ENCODE measurements at places on chromosomes 2 and 18.

DNA sequence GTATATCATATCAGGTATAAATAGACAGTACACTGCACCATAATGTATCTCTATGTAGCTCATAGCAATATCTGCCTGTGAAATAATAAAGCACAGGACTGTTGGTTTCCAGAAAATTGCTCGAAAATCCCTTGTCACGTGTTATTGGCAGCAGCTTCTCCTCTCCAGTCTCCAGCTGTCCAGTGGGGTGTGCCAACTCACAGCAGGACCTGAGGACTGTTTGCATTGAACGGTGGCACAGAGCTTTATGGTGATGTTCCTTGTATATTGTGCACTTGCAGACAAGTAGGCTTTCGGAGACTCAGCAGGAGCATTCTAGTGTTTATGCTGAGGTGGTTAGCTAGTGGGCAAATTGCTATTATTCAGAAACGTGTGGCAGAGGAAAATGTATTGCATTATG lies 182.2 kb upstream of the ATP5MC3 start:
- no peak for DNase-seq

DNA sequence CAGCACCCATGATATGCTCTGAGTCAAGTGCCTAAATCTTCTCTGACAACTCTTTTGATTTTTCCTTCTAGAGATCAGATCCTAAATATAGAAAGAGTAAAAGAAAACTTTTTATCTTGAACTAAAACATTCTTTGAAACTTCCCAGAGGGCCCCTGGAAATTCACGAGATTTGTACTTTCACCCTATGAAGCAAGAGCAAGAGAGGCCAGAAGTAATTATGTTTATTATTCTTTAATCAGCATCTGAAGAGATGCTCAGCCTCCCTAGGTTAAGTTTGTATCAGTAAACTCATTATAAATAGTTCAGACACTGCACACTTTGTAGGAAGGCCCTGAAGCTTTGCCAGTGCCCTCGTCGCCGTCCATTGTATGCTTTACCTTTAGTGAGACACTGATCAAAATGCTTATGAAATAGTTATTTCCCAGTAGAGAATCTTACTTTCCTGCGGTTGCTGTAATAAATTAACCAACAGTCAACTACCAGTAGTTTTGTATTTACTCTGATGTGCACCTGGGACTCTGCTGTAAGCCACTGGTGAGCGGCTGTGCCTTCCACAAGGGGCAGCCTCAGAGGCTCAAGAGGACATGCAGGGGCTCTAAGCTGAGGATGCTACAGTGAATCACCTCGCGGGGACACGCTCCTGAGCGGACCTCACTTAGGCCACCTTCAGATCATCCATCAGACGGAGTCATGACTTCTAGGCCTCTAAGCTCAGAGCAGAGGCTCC lies 71.9 kb downstream of the BIN1 start:
- no peak for DNase-seq

- DNase-seq, result peak; percentile 56
Observed at GRCh38 chr18:59959073-59959472, 59.3 kb downstream of the PMAIP1 start.

- no peak for DNase-seq
Observed at GRCh38 chr18:13141209-13141608, 77.4 kb upstream of the LDLRAD4 start.

DNA sequence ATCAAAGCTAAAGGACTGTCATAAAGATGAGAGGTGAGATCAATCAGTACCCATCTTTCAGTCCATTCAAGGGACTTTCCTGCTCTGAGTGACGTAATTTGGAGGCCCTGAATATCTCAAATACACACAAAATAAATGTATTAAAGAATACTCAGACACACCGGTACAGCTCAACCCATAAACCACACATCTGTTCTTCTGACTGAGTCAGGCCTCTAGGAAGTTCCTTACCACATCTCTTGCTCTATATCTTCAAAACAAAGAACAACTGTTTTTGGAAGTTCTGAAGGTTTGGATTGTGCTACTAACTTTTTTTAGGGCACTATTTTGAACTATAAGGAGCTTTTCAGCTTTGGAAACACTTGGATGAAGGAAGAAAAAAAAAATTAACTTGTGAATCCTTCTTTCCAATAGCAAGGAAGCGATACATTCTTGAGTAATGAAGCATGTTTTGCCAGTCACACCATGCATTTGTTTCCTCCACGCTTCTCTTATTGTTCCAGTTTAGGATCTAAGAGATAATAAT lies 866.5 kb upstream of the VRK2 start:
- peak; percentile 73 for DNase-seq

DNA sequence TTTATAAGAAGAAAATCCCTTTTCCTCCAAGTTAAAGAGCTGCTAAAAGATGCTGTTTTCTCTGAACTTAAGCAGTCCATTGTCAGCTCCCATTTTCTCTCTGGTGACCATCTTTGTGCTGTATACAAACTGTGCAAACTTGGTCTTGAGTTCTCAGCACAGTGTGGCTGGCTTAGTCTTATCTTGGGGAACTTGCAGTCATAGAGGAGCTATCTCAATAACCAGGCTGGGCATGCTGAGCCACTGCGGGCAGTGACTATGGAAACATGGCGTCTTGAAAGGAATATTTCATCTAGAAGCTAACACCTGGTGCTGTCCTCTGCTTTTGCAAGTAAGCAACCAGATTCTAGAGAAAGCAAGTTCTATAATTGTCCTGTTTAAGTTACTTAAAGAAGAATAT lies 1334.4 kb upstream of the CELF4 start:
- DNase-seq, result no peak

GRCh38 chr2:62452701-62453454 lies 53.1 kb downstream of the TMEM17 start:
- peak; percentile 81 for DNase-seq

DNA sequence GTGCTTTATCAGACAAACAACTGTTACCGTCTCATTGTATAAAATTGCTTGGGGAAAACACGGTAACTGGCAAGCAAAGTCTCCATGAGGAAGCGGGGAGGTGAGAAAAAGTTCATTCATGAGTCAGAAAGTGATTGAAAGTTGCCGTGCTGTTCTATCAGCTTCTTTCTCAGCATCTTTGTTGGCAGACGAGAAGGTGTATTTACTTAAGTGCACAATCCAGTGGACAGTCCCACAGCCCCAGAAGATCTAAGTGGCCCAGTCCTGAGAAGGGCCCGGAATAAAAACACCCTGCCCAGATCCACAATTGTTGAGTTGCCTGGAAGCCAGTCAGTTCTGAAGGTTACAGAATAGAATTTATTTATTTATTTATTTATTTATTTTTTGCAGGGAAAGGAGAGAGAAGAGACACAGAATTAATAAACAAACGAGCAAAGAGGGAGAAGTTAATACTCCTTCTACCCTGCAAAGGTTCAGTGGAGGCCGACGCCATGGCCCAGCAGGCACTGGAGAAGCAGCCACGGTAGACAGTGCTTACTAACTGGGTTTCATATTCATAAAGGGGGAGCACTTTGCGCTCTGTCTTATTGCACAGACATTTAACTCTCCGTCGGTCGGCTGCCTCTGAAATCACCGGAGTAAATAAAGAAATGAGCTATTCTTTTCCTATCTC lies 676.0 kb upstream of the SALL3 start:
- no peak for DNase-seq

- peak; percentile 28 for DNase-seq
Observed at GRCh38 chr18:9608728-9609127, 5.6 kb downstream of the PPP4R1 start.

- DNase-seq, result peak; percentile 42
Observed at GRCh38 chr2:74778381-74779264, 55.3 kb upstream of the HK2 start.

GRCh38 chr18:63185984-63186383 lies 133.6 kb downstream of the BCL2 start:
- DNase-seq, result peak; percentile 39

DNA sequence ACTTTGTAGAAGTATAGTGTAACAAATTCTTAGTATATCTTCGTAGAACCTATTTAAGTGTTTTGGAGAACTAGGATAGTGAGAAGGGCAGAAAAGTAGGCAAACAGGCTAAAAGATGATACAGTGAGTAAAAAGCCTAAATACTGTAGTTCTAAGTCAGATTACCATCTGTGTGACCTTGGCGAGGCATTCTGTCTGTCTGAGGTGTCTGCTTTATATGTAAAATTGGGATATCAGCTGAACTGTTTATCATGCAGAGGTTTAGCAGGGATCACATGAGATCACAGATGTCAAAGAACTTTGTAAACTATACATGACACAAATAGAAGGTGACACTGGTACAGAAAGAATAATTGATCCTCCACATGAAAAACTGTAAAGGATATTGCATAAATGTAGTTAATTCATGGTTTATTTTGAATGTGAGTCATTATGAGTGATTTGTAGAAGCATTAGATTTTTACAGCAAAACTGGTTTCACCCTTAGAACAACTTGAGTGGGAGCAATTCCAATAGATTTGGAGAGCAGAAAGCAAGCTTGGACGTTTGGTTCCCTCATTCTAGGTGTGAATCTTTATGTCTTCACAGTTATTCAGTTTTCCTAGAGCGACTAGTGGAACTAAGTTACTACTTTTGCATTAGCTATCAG lies 41.9 kb downstream of the TAF1B start:
- peak; percentile 32 for DNase-seq

DNA sequence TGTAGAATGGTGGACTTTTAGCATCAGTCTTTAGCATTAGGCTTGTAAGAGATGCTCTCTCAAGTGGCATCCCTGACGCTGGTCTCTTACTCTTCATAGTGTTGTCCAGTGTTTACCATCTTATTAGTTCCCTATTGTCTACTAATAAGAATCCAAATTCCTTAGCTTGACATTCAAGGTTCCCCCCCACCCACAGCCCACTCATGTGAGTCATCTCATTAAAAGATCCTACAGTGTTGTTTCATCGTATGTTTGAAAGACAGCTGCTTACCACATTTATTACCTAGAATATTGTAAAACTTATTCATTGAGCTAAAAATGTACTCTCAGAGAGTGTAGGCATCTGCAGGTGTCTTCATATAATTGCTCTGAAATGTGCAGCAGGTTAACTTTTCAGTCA lies 28.5 kb downstream of the EIF5B start:
- no peak for DNase-seq

GRCh38 chr2:172135446-172135845 lies 32.7 kb upstream of the DLX2 start:
- no peak for DNase-seq

DNA sequence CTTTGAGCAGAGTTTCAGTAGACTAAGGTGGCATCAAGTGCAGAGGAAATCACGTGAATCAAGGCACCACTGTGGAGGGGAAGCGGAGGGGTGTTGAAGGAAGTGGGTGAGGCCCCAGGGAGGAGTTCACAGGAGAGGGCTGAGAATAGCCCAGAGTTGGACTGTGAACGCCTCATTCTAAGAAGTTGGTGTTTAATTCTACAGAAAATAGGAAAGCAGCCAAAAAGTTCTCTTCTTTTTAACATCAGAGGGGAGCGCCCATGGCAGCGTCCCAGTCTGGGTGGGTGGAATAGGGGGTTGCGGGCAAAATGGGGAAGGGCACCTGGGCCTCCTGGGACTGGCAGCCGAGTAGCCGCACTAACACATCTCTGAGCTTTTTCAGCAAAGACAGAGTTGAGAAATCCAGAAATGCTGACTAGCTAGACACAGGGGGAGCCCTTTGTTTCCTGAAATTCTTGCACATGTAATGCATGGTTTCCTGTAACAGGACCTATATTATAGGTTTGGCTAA lies 97.0 kb downstream of the NEB start:
- DNase-seq, result no peak

GRCh38 chr18:72672364-72673184 lies 128.4 kb upstream of the CBLN2 start:
- DNase-seq, result peak; percentile 19

- peak; percentile 62 for DNase-seq
Observed at GRCh38 chr2:109676346-109676902, 62.3 kb downstream of the SOWAHC start.

GRCh38 chr2:43226558-43226954 lies at the start of gene ZFP36L2:
TSS of gene ZFP36L2 (minus strand) at chr2:43226606. CDS start at chr2:43226315, 291 bp downstream.
- peak; percentile 75 for DNase-seq

- no peak for DNase-seq
Observed at GRCh38 chr2:226337941-226338600, 461.5 kb downstream of the IRS1 start.

- peak; percentile 99 for DNase-seq
Observed at GRCh38 chr2:43184339-43184895, 42.0 kb downstream of the ZFP36L2 start.

GRCh38 chr2:127072970-127073369 lies 34.0 kb downstream of the BIN1 start:
- DNase-seq, result no peak

DNA sequence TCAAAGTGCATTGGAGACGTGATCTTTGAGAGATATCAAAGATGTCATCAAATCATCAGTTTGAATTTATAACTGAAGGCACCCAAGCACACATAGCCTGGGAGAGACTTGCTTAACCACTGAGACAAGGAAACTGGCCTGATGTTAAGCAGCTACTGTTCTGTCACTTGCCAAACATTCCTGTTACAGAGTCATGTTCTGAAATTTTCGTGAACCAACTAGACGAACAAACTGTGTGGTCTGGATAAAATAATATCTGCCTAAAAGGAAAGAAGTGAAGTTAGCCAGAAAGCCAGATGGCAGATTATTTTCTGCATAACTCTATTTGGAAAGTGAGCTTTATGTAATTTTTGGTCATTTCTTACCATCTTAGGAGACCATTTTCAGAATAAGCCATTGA lies 51.4 kb downstream of the SPATS2L start:
- DNase-seq, result no peak

DNA sequence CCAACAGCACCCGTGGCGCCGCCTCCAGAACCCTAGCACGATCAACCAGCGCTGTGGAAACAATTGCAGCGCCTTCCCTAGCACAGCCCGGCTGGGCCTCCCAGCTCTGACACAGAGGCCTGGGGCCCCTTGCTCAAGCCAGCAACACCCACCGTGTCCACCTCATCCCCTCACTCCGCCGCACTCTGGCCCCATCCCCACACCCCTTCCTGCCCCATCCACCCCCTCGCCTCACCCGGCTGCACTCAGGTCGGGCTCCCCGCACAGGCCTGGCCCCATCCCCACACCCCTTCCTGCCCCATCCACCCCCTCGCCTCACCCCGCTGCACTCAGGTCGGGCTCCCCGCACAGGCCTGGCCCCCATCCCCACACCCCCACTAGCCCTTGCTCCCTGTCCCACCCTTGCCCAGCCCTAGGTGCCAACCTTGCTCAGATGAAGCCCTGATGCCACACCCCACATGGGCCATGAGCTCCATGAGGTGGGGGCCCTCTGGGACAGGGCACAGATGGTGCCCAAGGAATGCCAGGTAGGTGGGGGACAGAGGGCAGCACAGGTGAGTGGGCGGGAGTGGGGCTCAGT lies 28.7 kb downstream of the KIF1A start:
- no peak for DNase-seq

DNA sequence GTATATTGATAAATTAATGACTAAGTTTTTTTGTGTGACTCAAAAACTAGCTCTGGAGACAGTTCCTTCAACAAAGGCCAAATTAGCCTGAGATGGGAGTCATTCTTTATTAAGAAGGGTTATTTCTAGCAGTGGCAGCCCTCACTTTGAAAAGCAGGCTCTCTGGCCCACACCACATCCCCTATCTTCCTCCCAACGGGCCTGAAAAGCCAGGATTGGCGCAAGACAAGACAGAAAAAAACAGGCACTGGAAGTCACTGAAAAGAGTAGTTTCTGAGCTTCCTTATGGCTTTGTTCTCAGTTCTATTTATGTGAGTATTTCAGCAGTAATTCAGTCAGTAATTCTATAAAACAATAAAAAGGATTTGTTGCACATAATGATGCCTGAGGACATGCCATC lies 149.0 kb downstream of the LAMA3 start:
- no peak for DNase-seq

GRCh38 chr2:215451012-215451756 lies 15.3 kb upstream of the FN1 start:
- no peak for DNase-seq

Data from bronchial epithelial cell (primary cell).